ENCODE measurements at places on chromosomes 7 and 10.

- no peak for DNase-seq
Observed at GRCh38 chr7:102446387-102447156, 13.2 kb downstream of the ORAI2 start.

DNA sequence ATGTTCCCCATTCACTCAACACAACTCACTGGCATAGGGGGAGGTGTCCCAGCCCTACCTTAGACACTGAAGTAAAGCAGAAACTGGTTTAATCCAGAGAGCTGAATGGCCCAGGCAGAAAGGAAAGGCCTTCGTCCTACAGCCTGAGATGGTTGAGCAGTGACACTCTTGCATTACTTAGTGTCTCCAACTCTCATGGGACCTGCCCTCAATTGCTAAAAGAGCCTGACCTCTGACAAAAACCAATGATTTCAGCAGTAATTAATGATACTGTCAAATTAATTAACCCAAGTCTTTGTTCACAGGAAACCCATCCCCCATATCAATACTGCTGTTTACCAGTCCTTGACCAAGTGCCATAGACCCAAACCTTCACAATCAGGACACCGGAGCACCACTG is 48.6 kb downstream of the ICA1 start:
- DNase-seq, result no peak

DNA sequence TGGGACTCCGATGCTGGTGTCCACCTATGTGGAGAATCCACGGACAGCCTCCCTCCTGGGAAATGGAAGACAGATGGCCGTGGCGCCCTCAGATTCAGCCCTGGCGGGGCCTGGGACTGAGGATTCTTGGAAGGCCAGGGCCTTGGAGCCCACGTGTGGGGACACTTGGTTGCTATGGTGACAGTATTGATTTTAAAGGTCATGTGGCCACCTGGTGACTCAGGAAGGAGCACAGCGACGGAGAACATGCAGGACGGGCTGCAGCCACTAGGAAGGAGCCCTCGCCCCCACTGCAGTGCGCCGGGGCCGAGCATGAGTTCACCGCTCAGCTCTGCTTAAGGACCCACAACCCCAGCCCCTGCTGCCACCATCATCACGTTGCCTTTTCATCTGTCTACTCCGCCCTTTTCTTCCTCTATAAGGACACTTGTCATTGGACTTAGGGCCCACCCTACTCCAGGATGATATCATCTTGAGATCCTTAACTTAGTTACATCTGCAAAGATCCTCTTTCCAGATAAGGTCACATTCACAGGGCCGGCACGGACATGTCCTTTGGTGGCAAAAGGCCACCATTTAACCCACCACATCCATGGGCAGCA is 3.7 kb upstream of the STK32C start:
- no peak for DNase-seq

- DNase-seq, result no peak
Observed at GRCh38 chr10:4189281-4189680, 404.3 kb upstream of the KLF6 start.

DNA sequence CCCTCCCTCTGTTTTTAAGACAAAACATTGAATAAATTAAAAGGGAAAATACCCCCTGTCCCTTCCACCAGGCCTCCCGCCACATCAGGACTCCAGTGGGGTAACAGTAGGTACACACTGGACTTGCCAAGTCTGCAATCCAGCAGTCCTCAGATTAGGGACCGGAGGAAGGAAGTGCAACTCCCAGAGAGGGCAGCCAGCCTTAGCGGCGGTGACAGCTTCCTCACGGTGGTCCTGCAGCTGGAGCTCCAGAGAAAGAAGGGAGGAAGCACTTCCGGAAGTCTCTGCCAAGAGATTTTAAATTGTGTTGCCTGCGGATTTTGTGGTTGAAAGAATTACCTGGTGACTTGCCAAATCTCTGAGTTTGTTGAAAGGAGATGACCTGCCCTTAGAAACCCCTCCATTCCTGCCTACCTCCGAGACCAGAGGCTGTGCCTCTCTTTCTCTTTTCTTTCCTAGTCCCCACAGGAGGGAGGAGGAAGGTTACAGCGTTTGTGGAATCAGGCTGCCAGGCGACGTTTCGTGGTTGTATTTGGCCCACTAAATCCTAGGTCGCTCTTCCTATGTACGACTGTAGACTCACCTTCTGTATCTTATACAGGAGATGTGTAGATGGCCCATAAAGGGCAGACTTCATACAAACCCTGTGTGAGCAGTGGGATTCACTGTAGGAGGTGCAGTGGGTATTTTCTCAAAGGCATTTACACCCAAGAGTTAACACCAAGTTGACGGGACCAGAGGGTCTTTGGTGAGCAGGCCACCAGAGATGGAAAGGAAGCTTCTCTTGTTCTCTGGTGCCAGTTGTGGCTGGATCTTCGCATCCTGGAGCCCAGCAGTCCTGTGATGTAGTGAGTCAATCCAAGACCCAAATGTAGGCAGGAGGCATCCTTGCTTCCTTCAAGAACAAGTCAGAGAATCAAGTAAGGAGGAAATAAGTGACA is 77.9 kb downstream of the INSIG1 start:
- DNase-seq, result no peak

DNA sequence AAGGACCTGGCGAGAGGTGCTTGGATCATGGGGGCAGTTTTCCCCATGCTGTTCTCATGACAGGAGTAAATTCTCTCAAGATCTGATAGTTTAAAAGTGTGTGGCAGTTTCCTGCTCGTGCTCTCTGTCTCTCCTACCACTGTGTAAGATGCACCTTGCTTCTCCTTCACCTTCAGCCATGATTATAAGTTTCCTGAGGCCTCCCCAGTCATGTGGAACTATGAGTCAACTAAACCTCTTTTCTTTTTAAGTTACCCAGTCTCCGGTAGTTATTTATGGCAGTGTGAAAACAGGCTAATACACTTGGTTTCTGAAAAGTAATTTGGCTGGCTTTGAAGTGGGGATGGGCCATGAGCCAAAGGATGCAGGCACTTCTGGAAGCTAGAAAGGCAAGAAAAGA is 268.0 kb upstream of the KAT6B start:
- DNase-seq, result no peak

DNA sequence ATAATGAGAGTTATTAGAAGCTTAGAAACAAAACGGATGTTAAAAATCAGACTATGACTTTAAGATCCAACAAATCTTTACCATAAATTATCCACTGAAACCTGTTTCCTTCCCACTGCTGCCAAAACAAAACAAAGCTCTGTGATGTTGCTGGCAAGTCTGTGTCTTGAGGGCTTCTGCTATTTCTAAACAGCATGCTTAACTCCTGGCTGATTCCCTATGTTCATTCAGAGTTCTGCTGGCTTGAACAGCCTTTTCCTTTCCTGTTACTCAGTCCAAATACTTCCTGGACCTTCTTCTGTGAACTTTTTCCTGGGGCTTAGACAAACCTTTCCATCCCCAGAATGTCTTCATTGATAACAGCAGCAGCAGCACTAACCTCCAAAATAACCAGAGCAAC is 448.1 kb downstream of the SORCS1 start:
- peak; percentile 32 for DNase-seq

DNA sequence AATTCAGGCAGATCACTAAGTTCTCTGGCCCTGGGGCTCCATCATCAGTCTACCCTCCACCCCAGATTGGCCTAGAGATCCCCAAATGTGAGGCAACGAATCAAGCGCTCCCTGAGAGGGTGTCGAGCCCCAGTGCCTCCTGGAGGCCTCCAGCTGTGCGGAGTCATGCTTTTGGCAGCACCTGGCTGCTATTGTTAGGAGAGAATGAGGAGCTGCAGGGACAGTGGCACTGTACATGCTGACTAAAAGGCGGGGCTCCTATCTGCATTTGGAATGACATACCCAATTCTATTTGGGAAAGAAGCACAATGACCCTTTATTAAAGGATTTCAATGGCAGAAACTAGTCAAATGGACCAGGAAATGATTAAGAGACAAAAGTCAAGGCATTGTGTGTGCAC is 161.8 kb downstream of the DPY19L1 start:
- DNase-seq, result no peak

DNA sequence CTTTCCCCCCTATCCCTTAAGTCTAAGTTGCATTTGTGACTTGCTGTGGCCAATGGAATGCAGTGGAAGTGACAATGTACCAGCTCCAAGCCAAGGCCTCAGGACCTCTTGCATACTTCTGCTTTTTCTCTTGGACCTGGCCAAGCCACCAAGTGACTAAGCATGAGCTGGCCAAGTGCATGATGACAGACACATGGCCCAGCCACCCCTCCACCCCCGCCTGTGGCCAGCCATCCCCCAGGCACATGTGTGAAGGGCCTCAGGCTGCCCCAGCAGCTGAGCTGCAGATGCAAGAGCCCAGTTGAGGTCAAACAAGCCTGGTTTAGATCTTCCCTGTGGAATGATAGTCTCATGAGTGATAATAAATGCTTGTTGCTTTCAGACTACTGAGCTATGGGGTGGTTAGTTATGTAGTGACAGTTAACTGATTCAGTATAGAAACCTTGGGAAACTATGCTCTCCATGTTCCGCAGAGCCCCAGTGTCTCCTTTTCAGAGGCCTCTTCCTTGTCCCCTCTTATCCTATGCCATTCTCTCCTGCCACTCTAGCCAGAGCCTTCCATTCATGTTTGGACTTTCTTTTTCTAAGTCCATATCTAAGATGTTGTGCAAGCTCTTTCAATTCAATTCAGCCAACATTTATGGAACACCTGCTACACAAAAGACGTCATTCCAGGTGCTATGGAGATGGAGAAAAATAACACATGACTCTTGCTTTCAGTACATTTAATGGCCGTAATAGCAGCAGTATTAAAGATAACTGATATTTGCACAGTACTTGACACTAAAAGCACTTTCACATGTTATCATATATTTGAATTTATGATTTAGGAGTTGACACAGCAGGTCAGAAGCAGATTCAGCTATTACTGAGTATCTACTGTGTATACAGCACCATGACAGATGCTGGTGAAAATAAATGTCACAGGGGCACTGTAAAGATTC is 55.5 kb upstream of the LOXL4 start:
- DNase-seq, result peak; percentile 84

DNA sequence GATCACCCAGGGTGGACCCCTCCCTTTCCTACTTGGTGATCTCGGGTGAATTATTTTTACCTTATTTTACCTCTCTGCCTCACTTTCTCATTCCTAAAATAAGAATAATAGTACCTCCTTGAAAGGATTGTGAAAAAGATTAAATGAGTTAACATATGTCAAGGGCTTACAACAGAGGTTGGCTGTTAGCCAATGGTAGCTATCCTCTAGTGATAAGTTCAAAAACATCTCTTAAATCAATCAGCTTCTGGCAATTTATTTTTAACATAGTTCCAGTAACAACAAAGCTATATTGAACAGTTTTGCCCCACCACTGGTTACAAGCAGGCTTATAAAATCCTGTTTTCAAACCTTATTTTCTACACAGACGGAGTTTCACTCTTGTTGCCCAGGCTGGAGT is 45.4 kb downstream of the TMEM168 start:
- DNase-seq, result no peak

GRCh38 chr7:39621784-39622411 is 1.5 kb upstream of the RALA start:
- DNase-seq, result no peak

DNA sequence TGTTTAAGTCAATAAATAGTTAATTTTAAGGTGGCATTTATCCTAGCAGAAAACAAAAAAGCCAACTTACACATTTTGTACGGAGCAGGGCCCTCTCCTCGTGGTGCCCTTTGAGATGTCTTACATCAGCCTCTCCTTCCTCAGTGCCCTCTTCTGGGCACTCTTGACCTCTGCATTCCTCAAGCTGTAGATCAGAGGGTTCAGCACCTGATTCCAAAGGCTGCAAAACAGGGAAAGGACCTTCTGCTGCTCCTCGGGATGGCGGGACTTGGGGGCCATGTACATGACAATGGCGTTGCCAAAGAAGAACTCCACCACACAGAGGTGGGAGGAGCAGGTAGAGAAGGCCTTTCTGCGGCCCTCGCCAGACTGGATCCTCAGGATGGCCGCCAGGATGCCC is 4.6 kb upstream of the OR2A14 start:
- no peak for DNase-seq

- no peak for DNase-seq
Observed at GRCh38 chr7:66236713-66237303, 31.7 kb downstream of the TPST1 start.

GRCh38 chr7:38727184-38727940 is 96.2 kb upstream of the AMPH start:
- DNase-seq, result no peak

DNA sequence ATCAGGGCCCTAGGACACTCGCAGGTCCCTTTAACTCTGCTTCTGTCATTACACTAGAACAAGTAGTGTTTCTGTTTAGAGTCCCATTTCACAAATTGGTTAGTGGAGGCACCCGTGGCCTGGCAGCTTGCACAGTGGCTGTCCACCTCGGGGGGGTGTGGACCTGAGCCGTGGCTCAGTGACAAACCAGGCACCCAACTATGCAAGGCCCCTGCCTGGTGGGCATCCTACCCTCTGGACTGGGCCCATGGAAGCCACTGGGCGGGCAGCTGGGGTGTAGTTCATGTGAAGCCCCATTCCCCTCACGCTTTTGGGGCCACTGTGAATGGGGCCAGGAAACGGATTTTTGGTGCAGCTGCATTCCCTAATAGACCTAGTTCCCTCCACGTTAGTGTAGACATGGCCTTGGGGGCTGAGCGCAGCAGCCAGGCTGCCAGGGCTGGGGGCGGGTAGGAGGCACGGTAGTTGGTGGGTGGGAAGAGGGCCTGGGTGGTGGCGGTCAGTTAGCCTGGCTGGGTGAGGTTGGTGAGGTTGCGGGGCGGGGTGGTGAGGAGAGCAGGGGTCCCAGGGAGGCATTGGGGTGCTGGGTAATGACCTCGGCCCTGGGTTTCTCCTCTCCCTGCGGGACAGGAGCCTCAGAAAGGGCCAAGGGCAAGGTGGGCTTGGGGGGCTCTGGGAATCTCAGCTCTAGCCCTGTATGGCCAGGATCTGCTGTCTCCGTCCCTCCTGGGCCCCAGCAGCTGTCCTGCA is 18.7 kb downstream of the ZNF316 start:
- DNase-seq, result no peak

DNA sequence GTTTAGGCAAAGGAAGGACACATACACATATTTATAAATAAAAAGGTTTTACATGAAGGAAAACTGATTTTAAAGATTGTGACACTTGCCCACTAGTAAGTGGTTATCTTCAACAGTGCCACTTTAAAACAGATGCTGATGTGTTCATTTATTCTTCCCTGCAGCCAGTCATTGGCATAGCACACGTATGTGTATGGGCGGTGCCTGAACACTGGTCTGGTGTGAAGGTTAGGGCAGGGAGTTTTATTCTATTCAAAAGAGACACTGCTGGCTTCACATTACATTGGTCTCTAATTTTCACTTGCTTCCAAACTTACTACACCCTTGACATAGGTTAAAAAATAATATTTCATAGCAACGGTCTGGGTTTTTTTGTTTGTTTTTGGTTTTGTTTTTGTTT is 57.9 kb downstream of the NOD1 start:
- no peak for DNase-seq

DNA sequence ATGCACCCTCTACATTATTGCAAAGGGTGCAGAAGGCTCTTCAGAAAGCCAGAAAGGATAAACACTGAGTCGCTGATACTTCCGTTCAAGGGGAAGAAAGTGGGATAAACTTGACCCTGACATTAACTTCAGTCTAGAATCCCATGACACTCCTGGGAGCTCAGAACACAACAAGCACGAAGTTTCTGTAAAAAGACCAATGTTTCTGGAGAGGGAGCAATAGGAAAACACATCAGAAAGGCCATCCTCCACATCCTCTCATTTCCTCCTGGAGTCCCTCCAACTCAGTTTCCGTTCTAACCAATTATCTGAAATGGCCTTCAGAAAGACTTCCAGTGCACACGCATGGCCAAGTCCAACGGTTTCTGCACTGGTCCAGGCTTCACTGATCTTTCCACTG is 113.5 kb downstream of the SORBS1 start:
- no peak for DNase-seq

All from renal cortical epithelial cell (primary cell).